Prostate gland (tissue), 2 donors: ENCODE measurements at places on chromosomes 6 and 20. TPM values are rescaled to one million over a fixed set of nuclear protein-coding genes. Genes with fewer than 3 reads are reported as not detected.
A peak's percentile ranks its signal among the peaks of the same experiment; 100 is the strongest.

DNA sequence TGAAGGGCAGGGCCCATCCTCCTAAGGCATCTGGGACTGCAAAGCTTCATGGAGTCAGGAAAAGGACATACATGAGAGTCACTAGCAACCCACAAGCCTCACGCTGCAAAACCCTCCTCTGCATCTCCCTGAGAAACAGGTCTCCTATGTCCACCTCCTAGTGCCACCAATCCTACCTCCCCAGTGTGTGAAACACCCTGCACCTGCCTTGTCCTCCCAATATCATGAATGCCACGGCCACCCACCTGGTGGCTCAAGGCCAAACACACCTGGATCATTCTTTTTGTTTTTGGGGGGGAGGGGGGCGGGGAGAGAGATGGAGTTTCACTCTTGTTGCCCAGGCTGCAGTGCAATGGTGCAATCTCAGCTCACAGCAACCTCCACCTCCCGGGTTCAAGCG is 90.5 kb downstream of the ZMYND8 start:
- no peak for DNase-seq
- no peaks in the 10 kb centered on the region for H3K4me1 ChIP-seq
- H3K36me3 ChIP-seq = no peaks in the 10 kb centered on the region

GRCh38 chr20:32236048-32236533 is 28.4 kb downstream of the POFUT1 start:
- H3K36me3 ChIP-seq = no peaks in the 10 kb centered on the region
- no peaks in the 10 kb centered on the region for H3K27me3 ChIP-seq
- DNase-seq = peak; percentile 17
- no peak overlapping the region for H3K4me3 ChIP-seq
- peak overlapping the region; percentile 21 for H3K27ac ChIP-seq

GRCh38 chr20:8981482-8981881 is 87.4 kb upstream of the PLCB4 start:
- no peaks in the 10 kb centered on the region for H3K36me3 ChIP-seq
- no peak overlapping the region for H3K4me3 ChIP-seq
- no peaks in the 10 kb centered on the region for H3K27me3 ChIP-seq
- H3K27ac ChIP-seq = no peak overlapping the region
- peak; percentile 60 for DNase-seq

Gene TREML1
- not detected for total RNA-seq

Gene EPHA7
- 5.9 TPM for total RNA-seq

DNA sequence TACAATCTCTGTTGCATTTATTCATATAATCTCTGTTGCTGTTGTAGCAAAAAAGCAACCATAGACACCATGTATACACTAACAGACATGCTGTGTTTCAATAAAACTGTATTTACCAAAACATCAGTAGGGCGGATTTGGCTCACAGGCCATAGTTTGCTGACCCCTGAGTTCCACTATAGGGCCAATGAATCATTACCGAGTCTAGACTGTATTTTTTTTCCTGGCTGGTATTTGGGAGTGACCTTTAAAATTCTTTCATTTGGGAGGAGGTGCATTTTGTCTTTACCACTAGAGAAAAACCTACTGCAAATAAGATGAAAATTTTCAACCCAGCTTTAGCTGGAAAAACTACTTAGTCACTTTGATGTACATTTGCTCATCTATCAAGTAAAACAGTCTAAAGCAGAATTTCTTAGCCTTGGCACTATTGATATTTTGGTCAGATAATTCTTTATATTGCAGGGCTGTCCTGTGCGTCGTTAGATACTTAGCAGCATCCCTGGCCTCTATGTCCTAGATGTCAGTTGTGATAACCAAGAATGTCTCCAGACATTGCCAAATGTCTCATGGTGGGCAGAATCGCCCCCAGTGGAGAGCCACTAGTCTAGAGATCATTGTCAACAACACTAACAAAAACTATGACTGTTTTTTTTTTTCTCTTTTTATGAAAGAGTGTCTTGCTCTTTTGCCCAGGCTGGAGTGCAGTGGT is 39.5 kb downstream of the DCBLD1 start:
- H3K4me3 ChIP-seq = no peak overlapping the region
- no peaks in the 10 kb centered on the region for H3K36me3 ChIP-seq
- no peaks in the 10 kb centered on the region for H3K4me1 ChIP-seq
- no peak overlapping the region for H3K27ac ChIP-seq
- DNase-seq = no peak

DNA sequence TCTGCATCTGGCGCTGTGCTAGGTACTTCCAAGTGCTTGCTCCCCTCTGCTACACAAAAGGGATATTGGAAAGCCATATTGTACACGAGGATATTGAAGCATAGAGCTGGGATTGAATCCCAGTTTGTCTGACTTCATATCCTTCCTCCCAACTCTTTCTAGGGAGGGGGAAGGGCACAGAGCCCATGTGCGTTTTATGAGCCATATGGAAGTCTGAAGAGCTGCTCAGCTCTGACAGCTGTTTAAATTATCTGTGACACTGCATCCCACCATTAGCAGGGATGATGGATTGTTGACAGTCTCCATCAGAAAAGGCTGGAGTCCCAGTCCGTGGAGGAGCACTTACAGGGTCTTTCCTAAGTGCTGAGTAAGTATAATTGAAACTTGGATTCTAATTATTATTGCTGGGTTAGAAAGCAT is 18.4 kb downstream of the TIAM2 start:
- H3K36me3 ChIP-seq = no peaks in the 10 kb centered on the region
- H3K4me3 ChIP-seq = no peak overlapping the region
- no peak overlapping the region for H3K27ac ChIP-seq
- no peak for DNase-seq
- no peaks in the 10 kb centered on the region for H3K4me1 ChIP-seq
- H3K27me3 ChIP-seq = no peaks in the 10 kb centered on the region
